ENCODE measurements at places on chromosomes 5 and 9.

DNA sequence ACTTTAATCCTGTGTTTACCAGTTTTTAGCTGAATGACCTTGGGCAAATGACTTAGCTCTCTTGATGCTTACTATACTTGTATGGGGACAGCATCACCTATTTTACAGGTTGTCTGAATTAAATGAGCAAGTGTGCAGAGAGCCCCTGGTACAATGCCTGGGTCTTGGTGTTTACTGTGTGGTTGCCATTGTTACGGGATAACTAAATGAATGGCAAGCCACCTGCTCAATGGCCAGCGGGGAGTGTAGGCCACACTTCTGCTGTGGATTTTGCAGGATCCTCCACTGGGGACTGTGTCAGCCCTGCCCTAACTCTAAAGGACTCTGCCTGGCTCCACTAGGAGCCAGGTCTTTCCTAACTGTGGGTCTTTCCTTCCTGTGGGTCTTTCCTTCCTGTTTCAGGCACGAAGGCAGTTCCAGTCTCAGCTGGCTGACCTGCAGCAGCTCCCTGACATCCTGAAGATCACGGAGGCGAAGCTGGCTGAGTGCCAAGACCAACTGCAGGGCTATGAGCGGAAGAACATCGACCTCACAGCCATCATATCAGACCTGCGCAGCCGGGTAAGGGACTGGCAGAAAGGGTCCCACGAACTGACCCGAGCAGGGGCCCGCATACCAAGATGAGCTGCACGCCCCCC lies 10.3 kb upstream of the GLE1 start:
- DNase-seq = no peak

GRCh38 chr5:140548300-140548688 lies 832 bp downstream of the EIF4EBP3 start:
- no peak for DNase-seq

DNA sequence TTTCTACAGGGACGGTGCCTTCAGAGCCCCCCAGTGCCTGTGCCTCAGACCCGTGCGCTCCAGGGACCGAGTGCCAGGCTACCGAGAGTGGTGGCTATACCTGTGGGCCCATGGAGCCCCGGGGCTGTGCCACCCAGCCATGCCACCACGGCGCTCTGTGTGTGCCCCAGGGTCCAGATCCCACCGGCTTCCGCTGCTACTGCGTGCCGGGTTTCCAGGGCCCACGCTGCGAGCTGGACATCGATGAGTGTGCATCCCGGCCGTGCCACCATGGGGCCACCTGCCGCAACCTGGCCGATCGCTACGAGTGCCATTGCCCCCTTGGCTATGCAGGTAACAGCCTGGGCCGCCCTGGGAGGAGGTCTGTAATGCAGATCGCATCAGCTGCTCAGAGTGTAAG lies 6.9 kb downstream of the CRB2 start:
- no peak for DNase-seq

DNA sequence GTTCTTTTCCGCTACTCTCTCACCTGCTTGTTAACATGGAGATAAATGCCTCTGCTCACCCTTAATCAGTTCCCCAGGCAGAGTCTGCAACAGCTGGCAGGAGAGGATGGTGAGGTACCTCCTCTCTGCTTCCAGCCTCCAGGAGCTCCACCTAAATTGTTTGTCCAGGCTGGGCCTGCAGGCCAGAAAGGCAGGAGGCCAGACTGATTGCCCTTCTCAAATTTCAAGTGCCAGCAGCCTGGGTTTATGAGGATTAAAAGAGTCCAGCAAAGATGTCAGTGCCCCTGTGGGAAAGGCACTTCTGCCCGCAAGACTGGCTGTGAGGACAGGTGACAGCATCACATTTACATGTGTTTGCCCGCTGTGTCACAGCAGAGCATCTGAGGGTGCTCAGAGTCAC lies 19.8 kb downstream of the CORO2A start:
- peak; percentile 82 for DNase-seq

DNA sequence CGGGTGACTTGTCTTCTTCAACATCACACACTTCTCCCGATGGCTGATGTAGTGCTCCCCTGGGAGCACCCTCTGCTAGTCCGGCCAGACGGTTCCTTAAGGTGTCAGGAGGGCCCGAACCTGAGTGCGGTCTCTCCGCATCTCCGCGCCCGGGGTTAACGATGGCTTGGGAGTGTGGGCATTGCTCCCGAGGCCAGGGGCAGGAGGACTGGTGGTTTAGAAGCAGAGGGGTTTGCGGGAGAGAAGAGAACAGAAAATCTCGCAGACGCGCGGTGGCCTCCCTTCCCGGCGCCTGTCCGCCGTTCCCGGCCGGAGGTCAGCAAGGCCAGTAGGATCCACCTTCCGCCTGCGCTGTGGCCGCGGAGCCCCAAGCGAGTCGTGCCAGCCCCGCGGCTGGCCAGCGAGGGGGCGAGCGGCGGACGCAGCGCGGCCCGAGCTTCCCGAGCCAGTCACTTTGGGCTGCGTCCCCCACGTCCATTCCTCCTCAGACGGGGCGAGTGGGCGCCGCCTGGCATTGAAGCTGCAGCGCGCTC lies 700 bp downstream of the CDO1 start:
- DNase-seq = peak; percentile 45

DNA sequence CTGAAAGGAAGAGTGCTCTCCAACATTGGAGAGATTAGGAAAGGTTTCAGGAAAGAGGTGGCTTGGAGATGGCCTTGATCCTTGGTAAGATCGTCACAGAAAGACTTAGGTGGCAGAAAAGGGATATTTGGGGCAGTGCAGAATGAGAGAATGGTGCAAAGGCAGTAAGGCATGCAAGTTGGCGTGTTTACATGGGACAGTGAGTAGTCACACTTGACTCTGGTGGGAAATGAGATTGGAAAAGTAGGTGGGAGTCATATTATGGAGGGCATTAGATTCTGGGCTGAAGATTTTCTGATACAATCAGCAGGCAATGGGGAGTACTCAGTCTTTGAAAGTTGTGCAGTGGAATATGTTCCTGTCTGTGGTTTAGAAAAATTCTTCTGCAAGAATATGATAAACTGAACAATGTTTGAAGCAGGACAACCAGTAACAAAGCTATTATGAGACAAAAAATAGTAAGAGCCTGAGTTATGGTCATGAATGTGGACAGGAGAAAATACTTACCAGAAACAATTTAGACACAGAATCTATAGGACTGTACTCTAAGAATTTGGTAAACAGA lies 76.2 kb upstream of the ANKRD55 start:
- no peak for DNase-seq

- DNase-seq = no peak
These were observed 136.2 kb upstream of the TRIM32 start for GRCh38 chr9:116550696-116551436.

GRCh38 chr5:173620784-173621183 lies 4.3 kb upstream of the BOD1 start:
- DNase-seq = no peak

GRCh38 chr9:96317335-96317980 lies 15.5 kb upstream of the HSD17B3 start:
- DNase-seq = peak; percentile 74

GRCh38 chr9:114269023-114269422 lies 53.9 kb upstream of the ORM1 start:
- no peak for DNase-seq

GRCh38 chr5:112738191-112738560 lies 491 bp downstream of the APC start:
- DNase-seq = peak; percentile 18

DNA sequence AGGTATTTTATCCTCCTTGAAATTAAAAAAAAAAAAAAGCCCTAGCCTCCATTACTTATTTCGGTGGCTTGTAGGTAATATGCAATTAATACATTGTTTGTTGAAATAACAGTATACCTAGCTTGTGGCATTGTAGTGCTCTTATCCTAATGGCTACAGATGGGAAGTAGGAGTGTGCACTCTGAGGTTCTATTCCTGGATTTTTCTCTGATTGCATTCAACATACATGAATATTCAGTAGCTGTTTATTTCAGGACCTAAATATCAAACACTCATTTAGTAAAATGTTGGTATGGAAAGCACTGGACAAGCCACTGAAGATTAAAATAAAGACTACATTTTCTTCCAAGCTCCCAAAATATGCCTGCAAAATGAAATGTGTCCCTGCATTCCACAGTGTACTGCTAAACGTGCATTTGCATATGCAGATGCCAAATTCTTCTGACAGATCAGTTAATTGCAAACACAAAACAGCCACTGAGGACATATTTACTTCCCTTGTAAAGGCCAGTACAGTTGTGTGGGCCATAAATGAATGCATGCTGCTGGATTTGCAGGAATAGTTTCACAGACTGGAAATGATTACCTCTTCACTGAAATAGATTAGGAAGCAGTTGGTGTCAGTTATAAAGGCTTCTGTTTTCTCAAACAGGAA lies 826.1 kb downstream of the PRELID2 start:
- no peak for DNase-seq

DNA sequence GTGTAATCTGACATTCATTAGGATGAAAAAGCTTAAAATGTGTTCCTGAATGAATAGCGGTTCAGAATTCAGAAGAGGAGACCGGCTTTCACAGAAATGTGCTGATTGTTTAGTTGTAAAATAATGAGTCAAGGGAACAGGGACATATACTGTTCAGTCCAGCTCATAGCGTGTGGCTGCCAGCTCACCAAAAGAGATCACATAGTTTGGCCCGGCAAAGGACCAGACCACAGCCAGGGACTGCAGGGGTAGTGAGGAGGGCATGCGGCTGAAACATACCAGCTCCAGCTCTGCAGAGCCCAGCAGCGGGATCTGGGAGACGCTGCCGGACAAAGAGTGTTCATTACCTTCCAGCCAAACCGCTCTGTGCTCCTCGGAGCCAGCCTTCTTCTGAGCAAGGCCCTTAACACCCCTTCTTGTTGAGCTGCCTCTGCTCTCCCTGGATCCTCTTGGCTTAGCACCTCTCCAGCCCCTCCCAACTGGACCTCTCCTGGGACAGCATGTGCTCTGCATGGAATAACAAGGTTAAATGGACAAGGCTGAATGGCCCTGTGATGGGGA lies 116.8 kb upstream of the CNTLN start:
- no peak for DNase-seq

DNA sequence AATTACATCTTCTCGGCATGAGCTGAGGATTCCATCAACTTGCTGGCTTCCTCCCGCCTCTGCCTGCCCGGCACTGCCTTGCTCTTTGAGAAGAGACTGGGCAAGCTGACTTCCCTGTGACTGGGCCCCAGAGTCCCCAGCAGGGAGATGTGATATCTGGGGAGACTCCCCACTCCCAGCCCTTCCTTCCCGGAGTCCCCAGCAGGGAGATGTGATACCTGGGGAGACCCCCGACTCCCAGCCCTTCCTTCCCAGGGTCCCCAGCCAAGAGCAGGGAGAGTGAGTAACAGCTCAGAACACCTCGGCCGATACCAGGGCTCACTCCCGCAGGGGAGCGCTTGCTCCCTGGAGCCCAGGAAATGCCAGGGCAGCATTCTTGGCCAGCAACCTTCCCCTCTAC lies 90.1 kb upstream of the NEURL1B start:
- no peak for DNase-seq

DNA sequence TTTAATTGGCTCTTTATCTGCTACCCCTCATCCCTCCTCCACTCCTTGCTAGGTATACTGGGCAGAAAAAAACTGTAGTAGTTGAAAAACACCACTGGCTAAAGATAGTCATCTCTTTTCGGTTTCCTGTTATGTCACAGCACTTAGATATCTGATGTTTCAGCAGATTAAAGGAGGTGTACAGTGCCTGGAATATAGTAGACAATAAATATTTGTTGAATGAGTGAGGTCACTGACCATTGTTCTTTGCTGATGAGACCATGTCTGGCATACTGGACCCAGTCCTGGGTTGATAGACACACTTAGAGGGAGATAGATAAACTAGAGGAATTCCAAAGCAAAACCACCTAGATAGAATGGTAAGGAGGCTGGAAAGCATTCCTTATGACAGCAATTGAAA lies 3.2 kb downstream of the GRPEL2 start:
- DNase-seq = no peak

DNA sequence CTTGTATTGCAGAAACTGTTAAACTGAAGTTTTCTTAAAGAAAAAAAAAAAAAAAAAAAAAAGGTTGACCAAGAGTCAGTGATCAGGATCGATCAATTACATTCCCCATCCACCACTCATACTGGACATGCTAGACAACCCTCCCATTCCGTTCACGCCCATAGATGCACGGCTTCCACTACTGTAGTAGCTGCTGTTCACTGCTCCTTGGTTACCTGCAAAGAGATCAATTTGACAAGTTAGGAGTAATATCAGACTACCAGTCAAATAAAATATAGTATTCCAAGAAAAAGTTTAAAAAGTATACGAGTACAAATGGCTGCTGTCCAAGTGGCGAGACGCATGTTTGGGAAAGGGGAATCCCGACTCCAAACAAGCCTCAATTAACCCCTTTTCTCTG lies 8.7 kb downstream of the HNRNPH1 start:
- DNase-seq = no peak

GRCh38 chr5:124124711-124125229 lies 612.8 kb downstream of the CSNK1G3 start:
- DNase-seq = no peak

DNA sequence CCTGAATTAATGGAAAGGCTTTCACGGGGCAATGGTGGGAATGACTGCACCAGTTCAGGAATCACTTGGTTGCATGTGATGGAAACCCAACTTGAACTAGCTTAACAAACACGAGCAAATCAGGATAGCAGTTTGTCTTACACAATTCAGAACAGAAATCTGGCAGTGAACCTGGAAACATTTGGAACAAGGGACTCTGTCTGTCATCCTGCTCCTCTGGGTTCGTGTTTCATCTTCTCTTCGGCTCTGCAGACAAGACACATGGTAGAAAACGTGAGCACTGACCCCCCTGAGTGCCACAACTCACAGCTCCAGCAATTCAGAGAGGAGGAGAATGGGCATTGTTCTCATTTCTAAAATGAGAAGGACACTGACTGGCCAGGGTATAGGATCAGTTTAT lies 218.1 kb upstream of the NREP start:
- DNase-seq = no peak

- DNase-seq = peak; percentile 34
These were observed 372.0 kb upstream of the KIF2A start for GRCh38 chr5:61933787-61934626.

DNA sequence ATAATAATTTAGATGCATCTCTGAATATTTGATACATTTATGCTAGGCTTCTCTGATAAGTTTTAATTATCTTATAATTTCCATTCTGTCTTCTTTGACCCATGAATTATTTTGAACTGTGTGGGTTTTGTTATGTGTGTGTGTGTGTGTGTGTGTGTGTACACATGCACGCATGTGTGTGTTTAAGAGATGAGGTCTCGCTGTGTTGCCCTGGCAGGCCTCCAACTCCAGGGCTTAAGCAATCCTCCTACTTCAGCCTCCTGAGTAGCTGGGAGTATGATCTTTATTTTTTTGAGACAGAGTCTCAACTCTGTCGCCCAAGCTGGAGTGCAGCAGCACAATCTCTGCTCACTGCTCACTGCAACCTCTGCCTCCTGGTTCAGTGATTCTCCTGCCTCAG lies 75.4 kb downstream of the NDUFAF2 start:
- DNase-seq = no peak

GRCh38 chr9:85501456-85501855 lies 240.3 kb downstream of the AGTPBP1 start:
- DNase-seq = no peak

Measured in ELF-1 (cell line).